Pons (tissue), 1 donor: ENCODE measurements at places on chromosomes 4 and X.
A peak's percentile ranks its signal among the peaks of the same experiment; 100 is the strongest.

GRCh38 chrX:22686138-22686541 lies 313.6 kb upstream of the DDX53 start:
- DNase-seq, result peak; percentile 2

GRCh38 chr4:115852767-115853091 lies 739.3 kb upstream of the NDST4 start:
- DNase-seq, result no peak

DNA sequence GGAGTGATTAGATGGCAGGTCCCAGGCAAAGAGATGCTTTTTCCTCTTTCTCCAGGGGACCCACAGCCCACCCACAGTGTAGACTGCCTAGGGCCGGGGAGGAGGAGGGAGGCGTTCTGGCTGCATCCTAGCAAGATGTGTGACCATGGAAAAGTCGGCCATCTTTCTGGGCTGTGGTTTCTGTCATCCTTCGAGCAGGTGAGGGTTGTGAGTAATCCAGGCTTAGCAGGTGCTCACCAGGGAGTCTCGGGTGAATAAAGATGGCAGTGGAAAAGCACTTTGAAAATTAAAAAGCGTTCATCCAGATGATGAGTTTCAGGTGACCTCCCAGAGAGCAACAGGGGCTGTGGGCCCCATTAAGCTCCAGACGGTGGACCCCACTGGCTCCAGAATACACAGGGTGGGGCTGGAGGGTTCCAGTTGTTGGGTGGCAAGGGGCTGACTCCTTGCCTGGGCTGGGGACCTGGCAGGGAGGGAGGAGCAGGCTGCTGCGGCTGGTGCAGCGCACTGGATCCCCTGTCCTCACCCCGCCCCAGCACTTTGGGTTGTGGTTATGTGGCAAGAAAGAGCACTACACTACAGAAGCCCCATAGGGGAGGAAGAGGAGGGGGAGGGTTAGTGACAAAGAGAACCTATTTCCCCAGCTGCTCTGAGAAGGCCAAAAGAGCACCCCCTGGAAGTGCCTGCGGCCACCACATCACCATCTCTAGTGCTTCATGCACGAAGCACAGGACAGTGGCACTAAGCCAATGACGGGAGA lies 23.7 kb downstream of the ELF4 start:
- no peak for DNase-seq

GRCh38 chr4:1091561-1091995 lies 21.8 kb downstream of the RNF212 start:
- no peak for DNase-seq

GRCh38 chr4:16027626-16028025 lies 56.2 kb downstream of the PROM1 start:
- DNase-seq, result no peak

GRCh38 chr4:4424499-4425115 lies 37.7 kb downstream of the NSG1 start:
- no peak for DNase-seq
